Stimulated activated naive CD8-positive, alpha-beta T cell treated with anti-CD3 and anti-CD28 coated beads, Interleukin-15, amount 100 ng/mL, for 72 hours (primary cell): ENCODE measurements at places on chromosomes 2 and 18.

- DNase-seq: no peak
Observed at GRCh38 chr2:157931542-157931941, 55.4 kb upstream of the ACVR1 start.

GRCh38 chr2:61161888-61162287, at the start of gene C2orf74:
C2orf74 (plus strand) TSS chr2:61162188; CDS start chr2:61162515, 327 bp downstream.
- no peak for DNase-seq

DNA sequence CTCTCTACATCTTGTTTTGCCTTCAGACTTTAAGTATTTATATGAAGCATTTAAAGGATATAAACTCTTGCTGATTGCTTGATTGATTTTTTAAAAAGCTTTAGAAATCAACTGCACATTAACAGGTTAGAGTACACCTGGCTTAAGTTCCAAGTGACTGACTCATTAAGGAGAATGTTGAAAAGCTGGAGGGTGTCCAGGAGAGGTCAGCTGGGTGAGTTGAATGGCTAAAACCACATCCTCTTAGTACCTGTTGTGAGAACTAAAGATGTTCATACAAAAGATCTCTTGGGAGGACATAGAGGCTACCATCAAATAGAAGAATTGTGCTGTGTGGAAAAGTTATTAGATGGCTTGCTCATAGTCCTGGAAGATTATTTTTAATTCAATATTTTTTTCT, 206.8 kb downstream of the TXNL1 start:
- DNase-seq: no peak

GRCh38 chr2:170525566-170525900, 189.6 kb upstream of the SP5 start:
- no peak for DNase-seq

- no peak for DNase-seq
Observed at GRCh38 chr18:70377857-70378701, 89.2 kb downstream of the SOCS6 start.

DNA sequence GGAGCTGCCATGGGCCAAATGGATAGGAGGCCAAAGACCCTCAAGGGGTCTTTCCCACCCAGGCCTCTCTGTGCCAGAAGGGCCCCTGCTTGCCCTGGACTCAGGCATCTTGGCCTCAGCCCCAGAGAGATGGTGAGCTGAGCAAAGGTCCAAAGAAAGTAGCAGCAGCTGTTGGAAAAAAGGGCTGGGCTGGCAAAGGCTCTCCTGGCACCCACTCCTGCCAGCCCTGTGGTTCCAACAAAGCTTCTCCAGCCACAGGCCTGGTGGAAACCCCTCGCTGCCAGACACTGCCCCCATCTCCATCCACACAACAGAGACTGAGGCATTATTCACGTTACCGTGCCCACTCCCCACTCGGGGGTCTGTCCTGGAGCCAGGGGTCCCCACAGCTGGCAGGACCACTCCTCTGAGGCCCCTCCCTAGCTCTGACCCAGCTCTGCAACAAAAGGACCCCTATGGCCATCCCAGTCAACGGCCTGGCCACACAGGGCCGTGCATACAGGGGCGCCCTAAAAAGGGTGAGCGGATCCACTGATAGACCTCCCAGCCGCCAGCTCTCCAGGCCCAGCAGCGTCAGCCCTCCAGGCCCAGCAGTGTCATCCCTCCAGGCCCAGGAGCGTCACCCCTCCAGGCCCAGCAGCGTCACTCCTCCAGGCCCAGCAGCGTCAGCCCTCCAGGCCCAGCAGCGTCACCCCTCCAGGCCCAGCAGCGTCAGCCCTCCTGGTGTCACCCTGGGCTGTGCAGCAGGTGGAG, 10.1 kb downstream of the BIN1 start:
- no peak for DNase-seq

DNA sequence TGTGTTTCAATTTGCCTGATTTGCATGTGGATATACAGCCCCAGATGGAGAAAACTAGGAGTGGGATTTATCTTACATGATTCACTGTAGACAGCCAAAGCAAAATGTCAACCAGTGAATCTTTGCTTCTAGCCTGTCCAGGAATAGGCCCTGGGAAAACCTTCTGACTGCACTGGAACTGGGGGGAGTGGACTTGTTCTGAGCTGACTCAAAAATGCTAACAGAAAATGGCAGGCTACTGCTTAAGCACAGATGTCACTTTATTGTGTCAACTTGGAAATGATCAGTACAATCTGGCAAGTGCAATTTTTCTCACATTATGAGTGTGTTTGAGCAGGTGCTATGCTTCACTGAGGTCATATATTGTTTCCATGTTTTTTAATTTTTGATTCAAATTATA, 593.7 kb downstream of the NRXN1 start:
- no peak for DNase-seq

DNA sequence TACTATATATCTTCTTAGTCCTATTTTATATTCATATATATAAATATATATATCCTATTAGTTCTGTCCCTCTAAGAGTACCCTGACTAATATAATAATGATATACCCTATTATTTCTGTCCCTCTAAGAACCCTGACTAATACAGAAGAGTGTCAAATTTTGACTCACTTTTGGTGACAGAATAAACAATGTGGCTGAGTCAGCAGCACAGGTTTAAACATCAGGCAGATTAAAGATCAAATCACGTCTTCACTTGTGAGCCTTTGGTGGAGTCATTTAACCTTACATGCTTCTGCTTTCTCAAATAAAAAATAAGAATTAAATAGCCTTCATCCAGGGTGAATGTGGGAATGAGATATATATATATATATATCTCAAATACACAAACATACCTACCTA, 615.9 kb upstream of the GCFC2 start:
- DNase-seq: no peak

GRCh38 chr2:113784823-113785744, 28.6 kb upstream of the SLC35F5 start:
- no peak for DNase-seq

DNA sequence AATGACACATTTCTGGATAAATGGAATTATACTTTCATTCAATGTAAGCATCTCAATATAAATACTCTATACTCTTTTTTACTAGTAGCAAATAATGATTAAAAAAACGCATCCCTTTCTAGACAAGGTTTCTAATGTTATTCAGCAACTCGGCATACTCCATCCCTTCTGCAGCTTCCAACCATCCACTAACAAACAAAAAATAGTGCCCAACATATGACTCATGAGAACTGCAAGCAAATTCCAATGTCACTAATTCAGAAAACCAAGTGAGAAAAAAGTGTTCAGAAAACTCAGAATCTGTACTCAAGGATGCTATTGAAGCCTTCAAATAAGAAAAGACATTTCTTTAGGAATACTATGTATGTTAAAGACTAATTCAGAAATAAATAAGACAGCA, 140.0 kb downstream of the BAZ2B start:
- DNase-seq: no peak

GRCh38 chr18:14941256-14941655, 193.3 kb downstream of the ANKRD30B start:
- DNase-seq: no peak

DNA sequence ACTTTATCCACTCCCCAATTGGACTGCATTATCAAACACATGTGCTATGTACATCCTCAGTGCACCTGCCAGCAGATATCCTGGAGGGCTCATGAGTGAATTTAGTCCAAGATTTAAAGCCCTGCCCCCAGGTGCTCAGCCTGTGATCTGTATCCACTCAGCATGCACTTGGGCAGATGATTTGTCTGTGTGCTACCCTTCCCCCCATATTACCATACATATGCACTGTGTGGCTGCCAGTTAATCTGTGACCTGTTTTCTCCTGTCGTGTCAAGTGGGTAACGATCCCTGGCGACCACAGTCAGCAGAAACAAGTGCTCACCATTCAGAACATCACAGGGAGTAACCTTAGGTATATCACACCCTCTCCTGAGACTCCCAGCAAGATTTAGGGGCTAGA, 10.2 kb downstream of the NAGK start:
- no peak for DNase-seq

DNA sequence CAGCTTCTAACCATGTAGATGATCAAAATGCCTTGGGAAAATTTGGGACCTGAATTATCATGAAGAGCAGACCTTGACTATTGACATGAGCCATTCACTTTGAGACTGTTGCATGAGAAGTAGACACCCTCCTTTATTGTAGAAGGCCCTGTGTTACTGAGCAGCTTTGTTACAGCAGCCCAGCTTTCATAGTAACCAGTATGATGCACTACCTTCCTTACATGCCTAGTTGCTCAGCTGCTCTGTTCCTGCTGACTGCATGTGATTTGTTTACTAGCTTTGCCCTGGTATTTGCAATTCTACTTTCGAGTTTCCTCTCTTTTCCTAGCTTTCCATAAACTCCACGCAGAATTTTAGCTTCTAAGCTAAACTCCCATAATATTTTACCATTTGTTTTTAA, 11.2 kb upstream of the FN1 start:
- no peak for DNase-seq

GRCh38 chr2:195413944-195414343, 243.1 kb upstream of the SLC39A10 start:
- no peak for DNase-seq

GRCh38 chr2:219877728-219878127, 250.3 kb downstream of the SLC4A3 start:
- no peak for DNase-seq

GRCh38 chr2:208594642-208595385, 188.2 kb downstream of the PTH2R start:
- DNase-seq: no peak

DNA sequence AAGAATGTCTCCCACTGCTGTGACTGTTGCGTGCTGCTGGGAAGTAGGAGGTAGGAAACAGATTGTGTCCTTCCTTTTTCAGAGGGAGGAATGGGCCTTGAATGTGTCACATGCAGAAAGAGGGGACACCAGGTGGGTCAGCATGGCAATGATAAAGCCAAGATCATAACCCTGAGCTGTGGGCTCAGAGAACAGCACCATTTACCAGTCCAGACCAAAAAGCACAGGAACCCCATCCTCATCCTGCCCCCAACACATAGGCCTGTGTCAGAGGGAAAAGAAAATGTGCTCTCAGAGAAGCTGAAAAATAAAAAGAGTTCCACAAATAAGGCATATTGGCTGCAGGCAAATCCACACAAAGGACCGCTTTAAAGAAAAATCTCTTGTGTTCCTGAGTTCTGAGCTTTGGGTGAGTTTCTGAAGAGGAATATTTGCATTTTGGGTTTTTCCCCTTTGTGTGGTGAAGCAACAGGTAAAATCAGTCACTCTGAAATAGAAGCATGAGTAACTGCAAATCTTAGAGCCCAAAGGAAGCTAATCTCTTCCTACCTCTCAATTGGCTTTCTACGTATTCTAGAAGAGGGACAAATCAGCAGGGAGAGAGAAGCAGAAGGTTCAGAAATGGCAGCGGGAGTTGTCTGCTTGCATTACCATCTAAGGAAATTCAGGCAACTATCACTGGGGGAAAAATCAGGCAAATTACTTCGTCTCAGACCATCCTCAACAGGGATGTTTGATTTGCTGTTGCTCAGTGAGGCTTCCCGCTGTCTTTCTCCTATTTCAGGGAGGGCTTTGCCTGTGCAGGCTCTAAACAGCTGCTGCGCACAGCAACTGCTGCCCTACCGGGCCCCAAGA, 106.8 kb downstream of the BCL11A start:
- DNase-seq: no peak

- DNase-seq: no peak
Observed at GRCh38 chr2:164816046-164816445, 25.6 kb downstream of the COBLL1 start.

DNA sequence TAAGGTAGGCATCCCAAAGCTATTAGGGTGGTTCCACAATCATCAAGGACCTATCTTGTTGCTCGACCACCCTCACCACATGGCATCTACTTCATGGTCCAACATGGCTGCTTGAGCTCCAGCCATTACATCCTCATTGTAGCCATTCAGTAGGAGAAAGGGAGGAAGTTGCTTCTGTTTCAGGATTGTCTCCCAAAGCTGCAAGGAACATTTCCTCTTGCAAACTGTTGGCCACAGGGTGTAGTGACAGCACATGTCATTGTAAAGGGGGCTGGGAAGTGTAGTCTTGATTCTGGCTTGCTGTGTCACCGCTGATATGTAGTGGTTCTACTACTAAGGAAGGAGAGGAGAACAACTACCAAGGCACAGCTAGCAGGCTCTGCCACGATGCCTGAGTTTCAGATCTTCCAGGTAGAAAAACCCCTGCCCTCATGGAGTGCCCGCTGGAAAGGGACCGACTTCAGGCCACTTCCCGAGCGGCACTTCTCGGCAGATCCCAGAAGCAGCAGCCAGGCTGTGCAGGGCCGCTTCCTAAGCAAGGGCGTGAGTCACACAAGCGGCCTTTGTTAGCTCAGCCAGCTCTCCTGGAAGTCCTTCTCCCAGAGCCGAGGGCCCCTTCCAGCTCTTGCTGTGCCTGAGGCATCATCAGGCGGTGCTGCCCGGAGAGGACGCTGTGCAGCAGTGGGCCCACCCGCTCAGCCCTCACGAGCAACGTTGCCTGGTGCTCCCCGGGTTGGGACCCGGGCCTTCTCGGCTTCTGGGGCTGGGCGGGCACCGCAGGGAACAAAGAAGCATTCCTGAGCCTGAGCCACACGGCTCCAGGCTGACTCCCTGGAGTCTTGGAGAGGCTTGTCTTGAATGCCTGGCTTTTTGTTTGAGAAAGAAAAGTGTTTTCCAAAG, 58.2 kb downstream of the HS6ST1 start:
- no peak for DNase-seq

GRCh38 chr18:58175786-58176176, 131.8 kb downstream of the NEDD4L start:
- DNase-seq: no peak

- DNase-seq: no peak
Observed at GRCh38 chr2:128447538-128447995, 128.9 kb upstream of the HS6ST1 start.

- no peak for DNase-seq
Observed at GRCh38 chr2:64052463-64053241, 33.4 kb upstream of the VPS54 start.

DNA sequence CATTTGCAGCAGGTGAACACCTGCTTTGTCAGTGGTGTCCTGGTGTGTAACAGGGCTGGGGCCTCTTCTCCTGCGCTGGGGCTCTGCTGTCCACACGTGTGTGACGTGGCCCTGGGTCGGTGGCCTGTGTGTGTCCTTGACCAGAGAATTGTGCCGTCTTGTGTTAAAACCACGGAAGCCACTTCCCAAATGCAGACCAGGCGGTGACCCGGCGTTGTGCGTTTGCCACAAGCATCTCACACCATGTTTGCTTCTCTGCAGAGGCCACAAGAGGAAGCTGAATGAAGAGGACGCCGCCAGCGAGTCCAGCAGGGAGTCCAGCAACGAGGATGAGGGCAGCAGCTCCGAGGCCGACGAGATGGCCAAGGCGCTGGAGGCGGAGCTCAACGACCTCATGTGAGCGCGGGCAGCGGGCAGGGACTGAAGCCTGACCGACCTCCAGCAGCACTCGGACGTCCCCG, 44.3 kb upstream of the KCNG2 start:
- DNase-seq: no peak

GRCh38 chr2:74050151-74050550, 65.4 kb downstream of the TET3 start:
- DNase-seq: no peak

DNA sequence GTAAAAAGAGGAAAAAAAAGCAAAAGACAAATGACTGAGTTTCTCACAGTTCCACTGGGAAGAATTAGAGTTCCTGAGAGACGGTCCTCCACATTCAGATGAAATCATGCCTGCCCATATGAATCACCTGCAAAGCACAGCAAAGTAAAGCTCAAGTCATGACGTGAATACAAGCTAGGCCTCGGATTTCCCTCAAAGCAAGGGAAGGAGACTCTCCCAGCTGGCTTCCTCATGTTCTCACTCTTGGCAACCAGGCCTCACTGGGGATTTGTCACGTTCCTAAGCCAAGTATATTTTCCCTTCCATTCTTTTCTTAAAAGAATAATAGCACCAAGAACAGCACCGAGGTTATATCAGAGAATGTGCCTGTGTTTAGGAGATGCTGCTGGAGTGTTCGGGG, 47.0 kb downstream of the CYP27C1 start:
- DNase-seq: no peak
